ENCODE measurements at places on chromosomes 12 and 14. TPM values are rescaled to one million over a fixed set of nuclear protein-coding genes. Genes with fewer than 3 reads are reported as not detected.

Gene ISM2
- under 0.01 TPM for total RNA-seq

Gene ZNF385A
- total RNA-seq, result 2.2 TPM

Gene CACNA1C
- total RNA-seq, result 11.7 TPM

Gene ARHGEF40
- 39.6 TPM for total RNA-seq

Gene FOXG1
- not detected for total RNA-seq

Gene CFAP54
- total RNA-seq, result 0.86 TPM

Gene AP4S1
- 5.6 TPM for total RNA-seq

Gene LAG3
- total RNA-seq, result 0.43 TPM

Gene TARBP2
- 54.8 TPM for total RNA-seq

Gene OAS1
- total RNA-seq, result under 0.01 TPM

Gene TAS2R46
- total RNA-seq, result 4.2 TPM

Gene PPP1R3E
- total RNA-seq, result 5.8 TPM

Gene NOVA1
- 1.9 TPM for total RNA-seq

Gene GDF11
- 3.9 TPM for total RNA-seq

Gene TAS2R50
- total RNA-seq, result 5.8 TPM
